A549 treated with Mapracorat at 1 μM for 4 hours (cell line): ENCODE measurements at places on chromosomes 16 and 17. TPM values are rescaled to one million over a fixed set of nuclear protein-coding genes. Genes with fewer than 3 reads are reported as not detected.

Gene KRT20
- 0.17 to 0.45 TPM (median 0.26 TPM) in 5 replicates for total RNA-seq

Gene KRTAP9-8
- not detected in 5 replicates for total RNA-seq

Gene PABPN1L
- not detected in 5 replicates for total RNA-seq

Gene RNF112
- 0.57 to 1.4 TPM (median 0.92 TPM) in 5 replicates for total RNA-seq

Gene MGAT5B
- 15.2 to 23.1 TPM (median 22.1 TPM) in 5 replicates for total RNA-seq
